ENCODE measurements at places on chromosomes 1 and 21. TPM values are rescaled to one million over a fixed set of nuclear protein-coding genes. Genes with fewer than 3 reads are reported as not detected.

The GPX7 gene
- 29.3 TPM for total RNA-seq

The KCNA2 gene
- 3.7 TPM for total RNA-seq

The SELL gene
- total RNA-seq, result 0.82 TPM

The CENPL gene
- 19.6 TPM for total RNA-seq

The TNFRSF8 gene
- total RNA-seq, result not detected

The TENT5C gene
- total RNA-seq, result 4.9 TPM

Data from frontal cortex (tissue), 4 donors.